ENCODE measurements at places on chromosomes 16 and 17. TPM values are rescaled to one million over a fixed set of nuclear protein-coding genes. Genes with fewer than 3 reads are reported as not detected.

TNFSF13 gene
- total RNA-seq = 0.71 TPM

SLC38A8 gene
- not detected for total RNA-seq

STX4 gene
- total RNA-seq = 26.0 TPM

C17orf78 gene
- total RNA-seq = not detected

VPS35L gene
- total RNA-seq = 21.4 TPM

TIGD7 gene
- 0.49 TPM for total RNA-seq

KRTAP16-1 gene
- not detected for total RNA-seq

C1QL1 gene
- total RNA-seq = 3.5 TPM

OR1D2 gene
- not detected for total RNA-seq

PCGF2 gene
- 64.6 TPM for total RNA-seq

TBC1D3E gene
- total RNA-seq = not detected

CTDNEP1 gene
- total RNA-seq = 143 TPM

APOBR gene
- 0.05 TPM for total RNA-seq

ALOX15 gene
- total RNA-seq = 0.57 TPM

ZMYND15 gene
- total RNA-seq = 2.8 TPM

ARHGAP23 gene
- 41.0 TPM for total RNA-seq

ZP2 gene
- total RNA-seq = not detected

CCDC92B gene
- total RNA-seq = 0.17 TPM

PDE6G gene
- not detected for total RNA-seq

SLC47A1 gene
- total RNA-seq = 0.17 TPM

GJD3 gene
- total RNA-seq = not detected

POLR3E gene
- 65.0 TPM for total RNA-seq

SLC12A3 gene
- not detected for total RNA-seq

All from HCT116 (cell line).